ENCODE measurements at places on chromosomes 1 and 21.
A peak's percentile ranks its signal among the peaks of the same experiment; 100 is the strongest.

DNA sequence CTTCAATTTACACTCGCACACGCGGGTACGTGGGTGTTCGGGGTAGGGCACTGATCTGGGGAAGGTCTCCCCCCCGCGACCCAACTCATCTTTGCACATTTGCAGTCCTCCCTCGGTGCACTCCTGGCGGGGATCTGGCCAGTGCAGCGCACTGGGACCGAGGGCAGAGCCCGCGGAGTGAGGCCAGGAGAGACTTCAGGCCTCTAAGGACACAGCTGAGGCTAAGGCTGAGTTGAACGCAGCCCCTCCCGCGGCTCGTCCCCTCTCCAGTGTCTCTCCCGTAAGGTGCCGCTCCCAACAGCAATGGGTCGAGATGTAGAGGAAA, 936 bp upstream of the NCAM2 start:
- no peaks in the 10 kb centered on the region for H3K36me3 ChIP-seq
- no peak overlapping the region for H3K27ac ChIP-seq
- no peaks in the 10 kb centered on the region for H3K4me1 ChIP-seq
- H3K4me3 ChIP-seq, result no peak overlapping the region

DNA sequence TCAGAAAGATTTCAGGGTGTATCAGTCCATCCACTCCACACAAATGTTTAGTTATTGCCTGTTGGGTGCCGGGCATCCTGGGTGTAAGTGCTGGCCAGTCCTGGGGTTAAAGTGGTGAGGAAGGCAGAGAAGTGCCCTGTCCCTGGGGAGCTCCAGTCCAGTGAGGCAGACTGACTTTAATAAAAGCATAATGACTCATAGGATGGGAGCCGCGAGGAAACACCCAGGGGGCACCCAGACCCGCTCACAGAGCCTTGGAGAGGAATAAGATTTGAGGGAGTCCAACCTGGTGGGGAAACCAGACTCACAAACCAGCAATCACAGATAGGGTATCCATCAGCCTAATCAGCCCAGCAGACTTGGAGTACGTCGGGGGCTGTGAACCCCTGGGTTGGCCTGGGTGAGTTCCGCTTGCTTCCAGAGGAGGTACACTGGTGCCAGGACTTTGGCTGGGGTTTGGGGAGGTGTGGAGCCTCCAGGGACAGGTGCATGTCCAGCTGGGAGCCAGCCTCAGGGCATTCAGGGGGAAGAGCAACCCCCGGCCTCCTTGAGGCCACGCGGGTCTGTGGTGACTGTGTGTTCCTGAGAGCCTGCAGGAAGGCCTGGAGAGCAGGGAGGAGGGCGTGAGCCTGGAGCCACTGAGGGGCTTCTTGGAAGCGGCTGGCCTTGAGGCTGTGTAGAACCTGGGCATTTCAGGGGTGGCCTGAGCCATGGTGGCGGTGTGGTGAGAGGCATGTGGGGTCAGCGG, 3.7 kb downstream of the PEAR1 start:
- no peak overlapping the region for H3K4me3 ChIP-seq
- H3K36me3 ChIP-seq, result no peaks in the 10 kb centered on the region
- no peaks in the 10 kb centered on the region for H3K27me3 ChIP-seq

DNA sequence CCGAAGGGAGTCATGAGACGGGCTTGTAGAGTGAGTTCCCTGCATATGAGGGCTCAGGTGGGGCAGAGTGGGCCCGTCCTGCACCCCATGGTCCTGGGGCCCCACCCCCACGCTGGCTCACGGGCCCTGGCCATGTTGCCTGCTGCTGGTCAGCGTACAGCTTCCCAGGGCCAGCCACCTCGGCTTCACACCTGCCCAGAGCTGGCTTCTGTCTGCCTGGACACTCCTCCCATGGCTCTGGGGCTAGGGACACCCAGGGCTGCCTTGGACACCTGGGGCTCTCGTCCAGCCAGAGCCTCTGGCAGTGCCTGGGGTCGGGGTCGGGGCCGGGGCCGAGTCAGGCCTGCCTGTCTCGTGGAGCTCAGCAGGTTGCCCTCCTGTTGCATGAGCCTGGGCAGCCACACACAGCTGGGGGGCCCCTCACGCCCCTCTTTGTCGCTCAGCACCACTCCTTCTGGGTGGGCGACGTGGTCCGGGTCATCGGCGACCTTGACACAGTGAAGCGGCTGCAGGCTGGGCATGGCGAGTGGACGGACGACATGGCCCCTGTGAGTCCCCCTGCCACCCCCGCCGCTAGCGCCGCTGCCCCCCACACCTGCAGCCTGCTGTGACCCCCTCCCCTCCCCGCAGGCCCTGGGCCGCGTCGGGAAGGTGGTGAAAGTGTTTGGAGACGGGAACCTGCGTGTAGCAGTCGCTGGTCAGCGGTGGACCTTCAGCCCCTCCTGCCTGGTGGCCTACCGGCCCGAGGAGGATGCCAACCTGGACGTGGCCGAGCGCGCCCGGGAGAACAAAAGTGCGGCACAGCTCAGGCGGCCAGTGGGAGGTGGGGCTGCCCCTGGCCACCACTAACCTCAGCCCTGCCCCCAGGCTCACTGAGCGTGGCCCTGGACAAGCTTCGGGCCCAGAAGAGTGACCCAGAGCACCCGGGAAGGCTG, 5.5 kb upstream of the MMP23B start:
- H3K36me3 ChIP-seq, result no peaks in the 10 kb centered on the region
- no peak for DNase-seq
- H3K27me3 ChIP-seq, result no peaks in the 10 kb centered on the region
- peak overlapping the region; percentile 76 for H3K27ac ChIP-seq
- H3K4me1 ChIP-seq, result peaks cover 18% of the 10 kb centered on the region
- H3K4me3 ChIP-seq, result no peak overlapping the region

GRCh38 chr1:194975913-194976312, 1632.3 kb downstream of the KCNT2 start:
- no peaks in the 10 kb centered on the region for H3K4me1 ChIP-seq
- H3K27ac ChIP-seq, result no peak overlapping the region
- no peak for DNase-seq
- H3K36me3 ChIP-seq, result no peaks in the 10 kb centered on the region

DNA sequence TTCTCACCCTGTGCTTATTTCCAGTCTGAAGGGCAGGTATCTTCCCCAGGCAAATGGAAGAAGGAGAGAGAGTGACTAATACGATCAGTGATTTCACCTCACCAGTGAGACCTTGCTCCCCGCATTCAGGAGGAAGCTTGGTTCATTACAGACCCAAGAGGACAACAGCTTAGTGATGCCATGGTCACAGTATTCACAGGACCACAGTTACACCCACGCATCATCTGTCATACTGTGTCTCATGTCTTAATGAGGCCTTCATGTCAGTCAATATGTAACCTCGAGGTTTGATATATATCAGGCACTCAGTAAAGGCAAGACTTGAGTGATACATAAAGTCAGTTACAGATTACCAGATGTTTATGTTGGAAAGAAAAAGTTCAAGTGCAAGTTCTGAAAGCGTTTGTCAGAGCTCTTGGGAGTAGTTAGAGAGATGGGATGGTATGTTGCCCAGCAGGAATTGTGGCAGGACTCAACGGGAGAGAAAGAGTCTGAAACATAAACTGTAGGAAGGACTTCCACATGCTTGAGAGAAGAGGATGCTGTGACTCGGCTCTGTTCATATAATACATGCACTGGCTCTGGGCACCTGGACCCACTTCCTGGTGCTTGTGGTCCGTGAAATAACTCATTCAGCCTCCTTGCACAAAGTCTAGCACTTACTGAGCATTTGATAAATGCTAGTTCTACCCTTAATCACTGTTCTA, 33.3 kb downstream of the GNPAT start:
- no peak overlapping the region for H3K27ac ChIP-seq
- no peaks in the 10 kb centered on the region for H3K36me3 ChIP-seq
- no peaks in the 10 kb centered on the region for H3K4me1 ChIP-seq

DNA sequence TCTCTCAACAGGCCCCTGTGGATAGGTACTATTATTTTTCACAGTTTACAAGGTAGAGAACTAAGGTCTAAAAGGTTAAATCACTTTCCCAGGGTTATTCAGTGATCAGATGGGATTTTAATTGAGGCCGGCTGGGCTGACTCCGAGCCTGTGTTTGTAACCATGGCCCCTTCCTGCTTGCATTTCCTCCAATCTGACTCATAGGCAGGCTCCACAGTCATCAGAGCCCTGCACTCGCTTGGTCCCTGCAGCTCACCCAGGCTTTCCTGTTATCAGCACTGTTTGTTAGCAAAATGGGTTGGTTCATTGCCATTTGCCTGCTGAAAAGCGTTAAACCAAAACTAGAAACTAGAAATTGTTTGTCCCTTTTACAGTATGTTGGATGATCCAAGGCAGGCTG, 41.4 kb upstream of the LMX1A start:
- no peaks in the 10 kb centered on the region for H3K27me3 ChIP-seq
- DNase-seq, result no peak
- H3K27ac ChIP-seq, result no peak overlapping the region
- no peaks in the 10 kb centered on the region for H3K4me1 ChIP-seq
- no peaks in the 10 kb centered on the region for H3K36me3 ChIP-seq
- no peak overlapping the region for H3K4me3 ChIP-seq

GRCh38 chr1:116496380-116496779, 74.4 kb downstream of the CD58 start:
- no peak overlapping the region for H3K27ac ChIP-seq
- no peak overlapping the region for H3K4me3 ChIP-seq
- no peak for DNase-seq
- H3K36me3 ChIP-seq, result no peaks in the 10 kb centered on the region
- no peaks in the 10 kb centered on the region for H3K27me3 ChIP-seq

- H3K27ac ChIP-seq, result no peak overlapping the region
- H3K36me3 ChIP-seq, result no peaks in the 10 kb centered on the region
- H3K4me3 ChIP-seq, result no peak overlapping the region
- H3K27me3 ChIP-seq, result no peaks in the 10 kb centered on the region
Measured at GRCh38 chr1:104706631-104707147, 957.0 kb downstream of the AMY1C start.

DNA sequence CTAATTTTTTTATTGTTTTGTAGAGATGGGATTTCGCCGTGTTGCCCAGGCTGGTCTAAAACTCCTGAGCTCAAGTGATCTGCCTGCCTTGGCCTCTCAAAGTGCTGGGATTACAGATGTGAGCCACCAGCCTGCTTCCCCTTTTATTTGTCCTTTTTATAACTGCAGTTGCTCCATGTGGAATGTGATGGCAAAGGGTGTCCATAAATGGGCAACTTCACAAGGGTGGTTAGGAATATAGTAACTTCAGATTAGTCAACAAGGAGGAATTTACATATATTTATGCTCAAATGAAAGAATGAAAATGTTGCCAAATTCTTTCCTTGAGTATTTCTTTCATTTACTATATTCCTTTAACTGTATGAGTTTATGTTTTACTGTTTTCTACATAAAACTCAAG, 182.9 kb downstream of the BACH1 start:
- no peaks in the 10 kb centered on the region for H3K36me3 ChIP-seq
- H3K4me3 ChIP-seq, result no peak overlapping the region

- no peaks in the 10 kb centered on the region for H3K27me3 ChIP-seq
- no peak within 1 kb of the TSS for H3K27ac ChIP-seq
- H3K36me3 ChIP-seq, result no peaks in the 10 kb centered on the region
- H3K4me3 ChIP-seq, result no peak within 1 kb of the TSS
Measured at GRCh38 chr21:10521091-10521598, at the start of gene TPTE. Gene TPTE, plus strand, starts transcription at chr21:10521583. Its CDS starts 17,141 bp downstream, at chr21:10538724.

GRCh38 chr1:86153836-86154235, 2.7 kb downstream of the COL24A1 start:
- H3K27ac ChIP-seq, result no peak overlapping the region
- no peaks in the 10 kb centered on the region for H3K36me3 ChIP-seq
- no peaks in the 10 kb centered on the region for H3K27me3 ChIP-seq
- no peaks in the 10 kb centered on the region for H3K4me1 ChIP-seq
- DNase-seq, result no peak
- no peak overlapping the region for H3K4me3 ChIP-seq

GRCh38 chr1:218207194-218207593, 77.9 kb upstream of the RRP15 start:
- no peak for DNase-seq
- H3K36me3 ChIP-seq, result no peaks in the 10 kb centered on the region
- no peaks in the 10 kb centered on the region for H3K27me3 ChIP-seq
- no peak overlapping the region for H3K4me3 ChIP-seq
- H3K4me1 ChIP-seq, result no peaks in the 10 kb centered on the region

DNA sequence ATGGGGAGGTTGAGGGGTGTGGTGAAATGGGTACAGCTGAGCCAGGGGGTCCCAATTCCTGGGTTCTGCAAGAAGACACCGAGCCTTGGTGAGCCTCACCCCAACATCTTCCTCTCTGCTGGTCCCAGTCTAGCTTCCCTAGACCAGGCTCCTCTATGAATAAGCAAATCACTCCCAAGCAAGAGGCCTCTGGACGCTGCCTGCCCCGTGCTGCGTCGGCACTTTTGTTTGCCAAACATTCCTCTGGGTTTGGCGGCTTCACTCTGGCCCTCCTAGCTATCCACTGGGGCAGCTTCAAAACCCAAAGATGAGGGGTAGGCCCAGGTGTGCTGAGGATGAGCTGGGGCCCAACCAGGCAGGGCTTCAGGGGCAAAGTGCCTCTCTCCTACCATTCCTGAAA, 137.1 kb upstream of the CD34 start:
- peaks cover 4% of the 10 kb centered on the region for H3K4me1 ChIP-seq
- no peaks in the 10 kb centered on the region for H3K27me3 ChIP-seq
- H3K27ac ChIP-seq, result peak overlapping the region; percentile 71
- no peak for DNase-seq
- H3K36me3 ChIP-seq, result no peaks in the 10 kb centered on the region

DNA sequence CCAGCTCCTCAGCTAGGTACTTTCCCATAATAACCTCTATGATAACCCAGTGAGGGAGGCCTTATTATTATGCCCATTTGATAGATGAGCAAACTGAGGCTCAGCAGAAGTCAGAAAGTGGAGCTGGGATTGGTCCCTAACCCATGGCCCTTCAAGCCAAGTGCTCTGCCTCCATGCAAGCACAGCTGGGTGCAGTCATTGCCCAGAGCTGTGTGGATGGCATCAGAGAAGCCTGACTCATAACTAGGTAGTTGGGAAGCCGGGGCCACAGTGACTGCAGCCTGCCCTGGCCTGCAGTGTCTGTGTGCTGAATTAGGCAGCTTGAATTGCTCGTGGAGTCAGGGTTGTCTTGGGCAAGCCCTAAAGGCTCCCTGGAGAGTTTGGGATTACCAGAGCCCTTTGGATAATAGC, 89.9 kb upstream of the SLC2A1 start:
- no peak for DNase-seq
- no peaks in the 10 kb centered on the region for H3K4me1 ChIP-seq
- H3K27me3 ChIP-seq, result no peaks in the 10 kb centered on the region
- H3K27ac ChIP-seq, result no peak overlapping the region
- H3K4me3 ChIP-seq, result no peak overlapping the region
- H3K36me3 ChIP-seq, result no peaks in the 10 kb centered on the region

GRCh38 chr1:167106119-167106461, 12.2 kb downstream of the STYXL2 start:
- no peak overlapping the region for H3K4me3 ChIP-seq
- no peak overlapping the region for H3K27ac ChIP-seq
- H3K4me1 ChIP-seq, result no peaks in the 10 kb centered on the region
- DNase-seq, result no peak
- H3K27me3 ChIP-seq, result no peaks in the 10 kb centered on the region

DNA sequence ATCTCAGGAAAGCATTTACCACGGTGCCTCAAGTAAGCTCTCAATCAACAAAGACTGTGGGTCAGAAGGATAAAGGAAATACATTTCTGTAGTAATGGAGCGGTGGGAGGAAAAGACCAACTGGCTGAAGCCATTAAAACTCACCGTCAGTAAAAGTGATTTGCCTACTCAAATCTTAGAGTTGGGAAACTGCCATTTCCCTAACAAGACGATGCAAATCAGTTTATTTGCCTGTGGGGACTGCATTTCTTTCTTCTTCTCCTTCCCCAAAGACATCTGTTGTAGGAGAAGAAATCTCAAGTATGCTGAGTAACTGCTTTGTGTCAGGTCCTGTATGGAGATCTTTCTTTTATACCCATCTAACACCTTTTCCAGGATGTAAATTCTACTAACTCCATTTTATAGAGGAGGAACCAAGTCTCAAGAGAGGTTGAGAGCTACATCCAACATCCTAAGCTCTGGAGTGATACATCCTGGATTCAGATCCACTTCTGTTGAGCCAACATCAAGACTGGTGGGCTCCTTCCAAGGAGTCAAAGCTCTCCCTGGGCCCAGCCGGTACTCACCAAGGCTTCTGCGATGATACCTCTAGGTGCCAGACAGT, 219.3 kb upstream of the FGGY start:
- H3K36me3 ChIP-seq, result no peaks in the 10 kb centered on the region
- H3K27me3 ChIP-seq, result no peaks in the 10 kb centered on the region

All from Peyer's patch (tissue), 4 donors.